ENCODE measurements at places on chromosomes 16 and 17. TPM values are rescaled to one million over a fixed set of nuclear protein-coding genes. Genes with fewer than 3 reads are reported as not detected.

The KRTAP9-8 gene
- not detected for total RNA-seq

The KRTAP4-9 gene
- not detected for total RNA-seq

The PIRT gene
- total RNA-seq = not detected

The MED9 gene
- total RNA-seq = 10.6 TPM

The PDXDC1 gene
- 39.4 TPM for total RNA-seq
